CD4-positive, alpha-beta T cell treated with Interleukin-12 subunit alpha and Interleukin-12 subunit beta, for 1 hour (primary cell): ENCODE measurements at places on chromosomes 7 and 10.

DNA sequence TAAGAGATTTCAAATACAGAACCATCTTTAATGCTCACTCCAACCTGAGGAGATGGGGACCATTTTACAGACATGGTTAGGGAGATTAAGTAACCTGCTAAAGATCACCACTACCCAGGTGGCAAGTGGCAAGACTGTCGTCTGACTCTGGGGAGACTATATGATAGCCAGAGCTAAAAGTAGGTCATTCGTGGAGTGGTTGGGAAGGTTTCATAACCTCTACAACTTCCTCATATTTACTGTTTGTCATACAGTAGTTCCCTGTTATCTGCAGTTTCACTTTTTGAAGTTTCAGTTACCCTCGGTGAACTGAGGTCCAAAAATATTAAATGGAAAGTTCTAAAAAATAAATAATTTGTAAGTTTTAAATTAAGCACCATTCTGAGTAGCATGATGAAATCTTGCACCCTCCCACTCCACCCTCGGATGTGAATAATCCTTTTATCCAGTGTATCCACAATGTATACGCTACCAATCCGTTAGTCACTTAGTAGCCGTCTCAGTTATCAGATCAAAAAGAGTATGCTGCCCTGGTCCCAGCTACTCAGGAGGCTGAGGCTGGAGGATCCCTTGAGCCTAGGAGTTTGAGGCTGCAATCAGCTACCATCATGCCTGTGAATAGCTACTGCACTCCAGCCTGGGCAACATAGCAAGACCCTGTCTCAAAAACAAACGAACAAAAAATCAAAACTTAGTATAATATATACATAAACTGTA lies 14.9 kb upstream of the LGI1 start:
- no peak for DNase-seq

DNA sequence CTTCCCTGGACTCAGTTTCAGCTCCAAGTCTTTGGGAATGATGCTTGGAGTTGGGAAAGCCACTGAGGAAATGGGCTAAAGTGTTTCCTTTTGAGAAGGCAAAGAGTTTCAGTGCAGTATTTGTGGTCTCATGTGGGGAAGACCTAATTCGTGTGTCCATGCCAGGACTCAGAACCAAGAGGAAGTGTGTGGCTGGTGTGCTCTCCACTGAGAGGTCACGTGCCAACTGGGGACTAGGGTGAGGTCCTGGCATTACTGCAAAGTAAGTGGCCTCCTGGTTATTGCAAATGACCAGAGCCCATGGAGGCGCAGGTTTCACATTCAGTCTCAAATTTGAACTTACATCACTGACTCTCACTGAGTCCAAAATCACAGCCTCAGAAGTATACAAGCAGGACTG lies 48.6 kb upstream of the ITPRID1 start:
- DNase-seq = no peak

DNA sequence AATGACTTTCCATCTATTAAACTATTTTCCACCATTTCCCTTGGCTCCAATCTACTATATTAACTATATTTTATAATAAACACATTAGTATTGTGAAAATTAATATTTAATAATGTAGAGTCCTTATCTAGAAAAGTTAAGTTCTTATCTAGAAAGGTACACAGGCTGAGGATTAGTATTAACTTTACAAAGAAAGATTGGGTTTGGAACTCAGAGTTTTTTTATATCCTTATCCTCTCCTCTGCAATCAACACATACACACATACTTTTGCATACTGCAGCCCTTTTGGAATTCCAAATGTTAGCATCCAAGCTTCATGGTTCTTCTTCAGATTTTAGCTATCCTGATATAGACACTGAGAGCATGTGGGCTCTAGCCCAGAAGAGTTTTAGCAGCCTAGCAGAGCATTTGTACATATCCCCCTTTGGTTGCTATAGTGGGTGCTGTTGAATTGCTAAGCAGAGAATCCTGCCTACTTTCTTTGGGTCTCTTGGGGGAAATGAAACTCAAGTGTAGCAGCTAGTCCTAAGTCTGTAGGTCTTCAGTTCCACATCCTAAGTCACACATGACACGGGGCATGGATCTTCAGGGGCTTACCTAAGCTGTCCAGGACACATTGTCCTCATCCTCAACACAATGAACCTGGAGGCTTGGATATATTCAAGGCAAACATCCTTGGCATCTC lies 874.6 kb downstream of the LRMDA start:
- DNase-seq = no peak

- no peak for DNase-seq
These were observed 910.6 kb downstream of the KCNMA1 start for GRCh38 chr10:76727038-76727437.

GRCh38 chr10:53123311-53123710 lies 350.7 kb upstream of the MBL2 start:
- DNase-seq = no peak

DNA sequence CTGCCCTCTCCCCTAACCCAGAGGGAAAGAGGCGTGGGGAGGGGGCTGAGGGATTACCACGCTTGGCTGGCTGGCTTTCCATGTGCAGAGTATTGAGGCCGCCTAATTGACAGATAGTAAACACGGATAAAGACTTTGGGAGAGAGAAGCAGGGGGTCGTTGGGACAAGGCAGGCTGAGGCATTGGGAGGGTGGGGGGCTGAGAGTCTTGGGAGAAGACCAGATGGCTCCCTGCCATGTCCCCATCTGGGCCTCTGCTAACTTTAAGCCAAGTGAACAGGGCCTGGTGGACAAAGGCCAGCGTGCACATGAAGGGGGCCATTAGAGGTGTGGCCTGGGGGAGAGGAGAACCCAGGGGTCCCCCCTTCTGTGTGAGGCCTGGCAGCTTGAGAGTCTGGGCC lies 55.4 kb upstream of the MXI1 start:
- DNase-seq = no peak

DNA sequence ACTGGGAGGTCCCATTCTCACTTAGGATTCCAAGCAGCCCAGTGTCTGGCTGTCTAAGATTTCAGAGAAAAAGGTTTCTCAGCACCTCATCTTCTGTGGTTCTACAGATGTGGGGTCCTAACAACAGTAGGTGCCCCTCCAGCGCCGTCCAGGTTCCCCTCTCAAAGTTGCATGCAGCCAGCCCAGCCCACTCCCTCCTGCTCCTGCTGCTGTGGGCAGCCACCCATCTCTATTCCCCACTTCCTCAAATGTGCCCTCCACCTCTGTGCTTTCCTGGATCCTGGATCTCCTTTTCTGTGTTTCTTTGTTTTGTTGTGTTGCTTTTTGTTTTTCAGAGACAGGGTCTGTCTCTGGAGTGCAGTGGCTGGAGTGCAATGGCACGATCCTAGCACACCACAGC lies 13.3 kb upstream of the SLC18A3 start:
- DNase-seq = no peak

GRCh38 chr10:33631991-33632390 lies 297.5 kb upstream of the NRP1 start:
- no peak for DNase-seq

- DNase-seq = no peak
These were observed 177.1 kb upstream of the CTBP2 start for GRCh38 chr10:125337510-125337909.

DNA sequence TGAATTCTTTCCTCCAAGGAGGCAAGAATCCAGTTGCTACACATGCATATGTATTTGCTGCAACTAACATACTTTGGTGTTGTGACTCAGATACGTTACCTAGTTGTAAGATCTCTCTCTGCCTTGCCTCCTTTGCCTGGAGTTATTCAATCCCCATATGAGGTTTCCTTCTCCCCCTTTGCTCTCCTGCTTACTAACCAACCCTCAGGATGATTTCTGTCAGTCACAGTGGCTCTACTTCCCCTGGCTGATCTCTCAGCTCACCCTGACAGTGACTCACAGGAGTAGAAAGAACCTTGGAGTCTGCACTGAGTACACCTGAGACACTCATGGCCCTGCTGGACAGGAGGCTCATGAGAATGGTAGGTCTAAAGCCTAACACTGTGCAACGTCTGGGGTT lies 92.0 kb downstream of the TMEM106B start:
- DNase-seq = no peak

DNA sequence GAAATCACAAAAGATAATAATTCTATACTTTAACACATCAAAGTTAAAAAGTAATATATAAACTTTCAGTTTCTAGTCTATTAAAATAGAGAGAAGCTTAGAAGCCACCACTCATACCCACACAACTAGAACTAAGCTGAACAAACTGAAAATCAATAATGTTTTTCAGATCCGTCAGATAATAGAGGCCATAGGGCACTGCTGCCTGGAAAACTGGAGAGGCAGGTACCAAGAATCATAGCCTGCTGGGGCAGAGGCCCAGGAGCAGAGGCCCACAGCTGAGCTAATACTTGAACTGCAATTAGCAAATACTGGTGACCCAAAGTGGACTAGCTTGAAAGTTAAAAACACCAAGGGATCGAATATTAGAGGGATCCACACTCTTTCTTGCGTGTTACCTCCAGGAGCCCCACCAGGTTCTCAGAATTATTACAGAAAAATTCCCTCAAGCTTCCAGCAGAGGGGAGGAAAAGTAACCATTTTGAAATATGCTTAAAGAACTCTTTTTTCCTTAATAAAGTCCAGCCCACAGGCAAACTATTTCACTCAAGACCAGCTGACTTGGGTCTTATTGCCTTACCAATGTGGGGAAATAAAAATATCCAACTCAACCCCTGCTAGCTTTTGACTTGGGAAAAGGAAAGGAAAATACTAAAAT lies 774.1 kb upstream of the IGFBP3 start:
- no peak for DNase-seq

GRCh38 chr10:48700071-48700470 lies 15.4 kb downstream of the WDFY4 start:
- no peak for DNase-seq

GRCh38 chr7:18900803-18901202 lies 216.6 kb downstream of the TWIST1 start:
- no peak for DNase-seq

DNA sequence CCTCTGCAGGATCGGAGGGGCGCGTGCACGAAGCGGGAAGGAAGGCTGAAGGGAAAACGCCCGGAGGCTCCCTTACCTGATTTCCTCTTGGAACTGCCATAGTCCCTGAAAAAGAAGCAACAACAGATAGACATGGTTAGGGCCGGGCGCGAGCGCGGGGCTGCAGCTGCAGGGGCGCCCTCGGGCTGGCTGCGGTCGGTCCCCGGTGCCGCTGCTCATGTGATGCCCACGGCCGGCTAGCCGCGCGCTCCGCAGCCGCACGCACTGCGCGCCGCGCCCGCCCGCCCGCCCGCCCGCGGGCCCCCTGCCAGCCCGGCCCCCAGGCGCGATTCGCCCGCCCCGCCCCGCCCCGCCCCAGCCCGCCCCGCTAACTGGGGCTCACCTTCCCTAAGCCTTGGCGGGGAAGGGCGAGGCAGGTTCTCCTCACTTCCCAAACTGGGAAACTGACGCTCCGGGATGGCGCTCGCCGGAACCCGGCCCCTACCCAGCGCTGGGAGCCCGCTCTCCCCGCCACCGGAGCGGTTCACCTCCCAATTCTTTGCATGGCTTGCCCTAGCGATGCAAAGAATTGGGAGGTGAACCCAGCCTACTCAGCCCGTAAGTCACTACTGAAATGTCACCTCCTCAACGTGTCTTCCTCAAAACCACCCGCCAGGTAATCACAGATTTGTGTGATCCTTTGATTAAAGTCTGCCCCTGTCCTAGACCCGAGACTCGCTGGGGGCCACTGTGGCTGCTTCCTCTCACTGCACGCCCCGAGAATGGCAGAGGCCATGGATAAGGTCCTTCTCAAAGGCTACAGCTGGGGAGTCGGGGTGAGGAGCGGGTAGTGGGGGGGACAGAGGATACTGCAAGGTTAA lies 162.2 kb downstream of the SH3PXD2A start:
- peak; percentile 45 for DNase-seq

GRCh38 chr7:28990200-28990960 lies 32.2 kb upstream of the TRIL start:
- no peak for DNase-seq

GRCh38 chr7:25852211-25852938 lies 299.6 kb upstream of the NFE2L3 start:
- no peak for DNase-seq

DNA sequence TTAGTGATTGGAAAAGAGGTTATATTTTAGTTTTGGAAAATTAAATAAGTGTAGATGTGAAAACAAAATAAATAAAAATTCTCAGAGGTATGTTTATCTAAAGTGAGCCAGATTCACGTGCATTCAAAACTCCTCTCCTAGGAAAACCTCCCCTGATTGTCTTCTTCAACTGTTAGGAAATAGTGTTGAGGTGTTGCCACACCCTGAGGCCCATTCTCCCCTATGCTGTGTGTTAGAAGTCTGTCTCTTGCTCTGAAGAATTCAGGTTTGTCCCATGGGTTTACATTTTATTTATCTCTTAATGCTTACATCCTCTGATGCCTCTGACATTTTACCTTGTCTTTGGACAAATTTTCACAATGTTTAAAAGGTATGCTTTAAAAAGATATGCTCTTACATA lies 40.3 kb downstream of the PTPRE start:
- no peak for DNase-seq

- DNase-seq = no peak
These were observed 77.9 kb downstream of the CCDC71L start for GRCh38 chr7:106583100-106583499.

- no peak for DNase-seq
These were observed 76.9 kb downstream of the NRP1 start for GRCh38 chr10:33257439-33258080.

DNA sequence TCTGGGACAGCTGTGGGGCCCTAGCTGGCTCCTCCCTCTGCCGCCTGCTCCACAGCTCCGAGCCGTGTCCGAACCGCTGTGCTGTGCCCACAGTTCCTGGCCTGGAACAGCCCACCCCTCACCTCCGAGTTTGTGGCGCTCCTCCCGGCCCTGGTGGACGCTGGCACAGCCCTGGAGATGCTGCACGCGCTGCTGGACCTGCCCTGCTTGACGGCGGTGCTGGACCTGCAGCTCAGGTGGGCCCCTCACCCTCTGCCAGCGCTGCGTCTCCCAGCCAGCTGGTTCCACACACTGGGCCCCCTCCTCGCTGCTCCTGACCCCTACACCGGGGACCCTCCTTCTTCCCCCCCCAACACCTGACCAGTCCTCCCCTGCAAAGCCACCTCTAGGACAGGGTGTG lies 12.1 kb downstream of the AP5Z1 start:
- DNase-seq = no peak

- DNase-seq = no peak
These were observed 90.6 kb downstream of the CUL2 start for GRCh38 chr10:34999532-34999931.

GRCh38 chr7:134637934-134638719 lies 8.5 kb upstream of the BPGM start:
- peak; percentile 7 for DNase-seq

- DNase-seq = no peak
These were observed 2.1 kb downstream of the CAMK1D start for GRCh38 chr10:12351447-12351846.
